ENCODE measurements at places on chromosomes 2 and 18.

DNA sequence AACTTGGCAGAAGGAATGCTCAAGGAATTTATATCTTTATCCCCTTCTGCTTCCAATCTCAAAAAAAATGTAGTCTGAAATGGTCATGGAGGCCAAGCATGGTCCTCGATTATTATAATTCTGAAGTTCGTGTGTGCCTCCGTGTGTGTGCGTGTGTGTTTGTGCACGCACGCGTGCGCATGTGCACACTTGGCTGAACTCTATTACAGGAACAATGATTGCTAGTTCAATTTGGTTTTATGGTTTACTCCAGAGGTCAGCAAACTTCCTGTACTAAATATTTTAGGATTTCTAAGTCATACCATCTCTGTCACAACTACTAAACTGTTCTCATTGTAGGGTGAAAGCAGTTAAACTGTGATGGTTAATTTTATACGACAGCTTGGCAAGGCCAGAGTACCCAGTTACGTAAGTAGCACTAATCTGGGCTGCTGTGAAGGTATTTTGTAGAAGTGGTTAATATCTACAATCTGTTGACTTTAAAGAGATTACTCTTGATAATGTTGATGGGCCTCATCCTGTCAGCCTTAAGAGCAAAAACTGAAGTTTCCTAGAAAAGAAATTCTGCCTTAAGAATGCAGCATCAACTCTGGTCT lies 5.8 kb upstream of the MARCHF7 start:
- no peak for DNase-seq

- no peak for DNase-seq
Measured at GRCh38 chr2:165112133-165112573, 91.7 kb downstream of the SCN3A start.

DNA sequence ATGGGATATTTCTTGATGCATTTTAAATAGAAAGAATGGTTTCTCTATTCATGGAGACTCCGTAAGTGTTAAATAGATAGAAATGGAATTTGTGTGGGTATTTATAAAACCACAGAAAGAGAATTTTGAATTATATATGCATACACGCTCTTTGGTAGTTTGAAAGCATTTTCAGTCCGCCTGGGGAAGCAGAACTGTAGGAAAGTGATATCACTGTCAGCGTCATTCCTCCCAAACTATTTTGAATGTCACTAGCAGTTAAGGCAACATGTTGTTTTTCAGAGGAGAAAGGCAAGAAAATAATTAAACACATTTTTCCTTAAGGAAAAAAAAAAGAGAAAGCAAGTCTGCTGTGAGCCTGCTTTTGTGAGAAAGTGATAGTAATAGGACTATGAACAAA lies 8.7 kb upstream of the ERMN start:
- DNase-seq = no peak

DNA sequence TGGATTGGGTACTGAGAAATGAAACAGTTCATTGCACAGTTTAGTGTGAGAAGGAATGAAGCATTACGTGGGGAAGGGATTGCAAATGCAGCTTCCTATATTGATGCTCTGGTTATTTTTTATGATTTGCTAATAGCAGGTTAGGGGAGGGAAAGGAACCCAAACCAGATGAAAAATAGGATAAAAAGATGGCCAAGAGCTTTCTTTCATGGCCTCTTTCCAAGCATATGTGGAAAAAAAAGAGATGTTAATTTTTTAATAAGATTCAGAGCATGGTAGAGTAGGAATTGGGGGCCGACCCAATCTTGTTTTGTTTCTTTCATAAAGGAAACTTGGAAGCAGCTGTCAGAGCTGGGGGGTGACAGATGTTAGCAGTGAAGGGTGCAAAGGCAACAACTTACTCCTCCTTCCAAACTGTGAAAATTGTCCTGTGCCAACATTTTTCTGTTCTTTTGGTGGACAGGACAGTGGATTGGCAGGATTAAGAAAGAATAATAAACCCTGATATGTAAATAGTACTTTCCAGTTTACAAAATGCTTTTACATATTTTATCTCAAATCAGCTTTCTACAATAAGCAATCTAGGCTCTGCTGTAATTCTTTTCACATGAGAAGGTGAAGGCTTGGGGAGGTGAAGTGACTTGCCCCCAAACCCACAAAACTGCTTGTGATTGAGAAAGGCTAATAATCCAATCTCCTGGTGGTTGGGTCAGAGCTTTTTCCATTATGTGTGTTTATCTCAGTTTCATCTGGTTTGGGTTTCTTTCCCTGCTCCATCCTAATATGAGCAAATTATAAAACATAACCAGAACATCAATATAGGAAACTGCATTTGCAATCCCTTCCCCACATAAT lies 270.1 kb downstream of the ETAA1 start:
- DNase-seq = no peak

- no peak for DNase-seq
Measured at GRCh38 chr18:22018366-22018765, 151.0 kb upstream of the GATA6 start.

DNA sequence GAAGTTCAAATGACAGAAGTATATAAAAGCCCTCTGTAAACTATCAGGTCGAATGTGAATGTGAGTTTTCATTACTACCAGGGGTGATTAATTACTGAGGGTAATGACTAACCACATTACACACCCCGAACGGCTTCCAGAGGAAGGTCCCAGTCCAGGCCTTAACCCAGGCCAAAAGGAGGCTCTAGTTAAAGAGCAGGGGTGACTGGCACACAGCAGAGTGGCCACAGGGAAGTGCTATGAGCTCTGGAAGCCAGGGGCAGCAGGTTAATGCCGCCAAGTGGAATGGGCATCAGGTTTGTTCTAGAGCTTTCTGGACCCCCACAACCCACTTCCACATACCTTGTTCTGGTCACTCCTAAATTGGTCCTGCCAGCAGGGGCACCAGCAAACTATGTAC lies 87.7 kb downstream of the BCL11A start:
- DNase-seq = no peak

DNA sequence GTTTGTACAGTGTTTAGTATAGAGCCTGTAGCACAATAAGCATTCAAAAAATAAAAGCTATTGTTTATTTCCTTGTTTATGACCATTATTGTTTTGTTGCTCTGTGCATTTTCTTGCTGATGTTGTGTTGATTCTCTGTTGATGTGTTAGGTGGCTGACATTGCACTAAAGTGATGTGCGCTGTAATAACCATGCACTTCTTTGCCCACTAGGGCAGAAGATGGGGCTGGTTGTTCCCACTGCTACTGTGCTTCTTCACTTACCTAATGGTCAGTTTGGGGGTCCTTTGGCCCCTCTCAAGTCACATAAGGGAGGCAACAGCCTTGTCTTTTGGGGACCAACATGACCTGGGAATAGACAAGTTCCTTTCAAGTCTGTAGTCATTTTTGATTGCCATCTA lies 6.0 kb downstream of the SCG2 start:
- no peak for DNase-seq

- DNase-seq = no peak
Measured at GRCh38 chr2:31327505-31327904, 87.0 kb downstream of the XDH start.

DNA sequence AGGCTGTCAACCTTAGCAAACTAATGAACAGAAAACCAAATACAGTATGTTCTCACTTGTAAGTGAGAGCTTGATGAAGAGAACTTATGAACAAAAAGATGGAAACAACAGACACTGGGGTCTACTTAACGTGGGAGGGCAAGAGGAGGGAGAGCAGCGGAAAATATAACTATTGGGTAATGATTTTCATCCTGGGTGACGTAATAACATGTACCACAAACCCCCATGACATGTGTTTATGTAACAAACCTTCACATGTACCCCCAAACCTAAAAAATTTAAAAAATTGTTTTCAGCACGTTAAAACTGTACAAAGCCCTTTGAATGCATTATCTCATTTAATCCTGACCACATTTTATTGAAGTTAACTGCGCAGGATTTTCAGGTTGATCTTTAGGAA lies 64.9 kb upstream of the RBMS1 start:
- no peak for DNase-seq

DNA sequence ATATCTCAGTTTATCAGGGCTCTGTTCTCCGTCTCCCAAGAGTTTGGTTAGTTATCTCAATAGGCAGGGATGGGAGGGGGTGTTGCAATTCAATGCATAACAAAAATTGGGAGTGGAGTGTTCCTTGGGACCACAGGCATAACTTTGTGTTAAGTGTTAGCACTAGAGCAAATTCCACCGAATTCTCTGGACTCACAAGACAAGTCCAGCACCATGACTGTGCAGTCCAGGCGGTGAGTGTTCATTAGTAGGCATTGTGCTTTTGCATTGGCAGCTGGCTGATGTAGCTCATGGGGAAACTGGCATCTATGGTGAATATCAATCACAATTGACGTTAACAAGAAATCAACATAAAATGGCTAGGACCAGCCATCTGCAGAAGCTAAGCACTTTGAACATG lies 79.0 kb upstream of the CABLES1 start:
- no peak for DNase-seq

GRCh38 chr18:29157905-29158304 lies 981.0 kb upstream of the CDH2 start:
- no peak for DNase-seq

GRCh38 chr18:55115606-55116005 lies 156.3 kb upstream of the CCDC68 start:
- no peak for DNase-seq

GRCh38 chr2:56933976-56934375 lies 750.2 kb downstream of the CCDC85A start:
- DNase-seq = no peak

DNA sequence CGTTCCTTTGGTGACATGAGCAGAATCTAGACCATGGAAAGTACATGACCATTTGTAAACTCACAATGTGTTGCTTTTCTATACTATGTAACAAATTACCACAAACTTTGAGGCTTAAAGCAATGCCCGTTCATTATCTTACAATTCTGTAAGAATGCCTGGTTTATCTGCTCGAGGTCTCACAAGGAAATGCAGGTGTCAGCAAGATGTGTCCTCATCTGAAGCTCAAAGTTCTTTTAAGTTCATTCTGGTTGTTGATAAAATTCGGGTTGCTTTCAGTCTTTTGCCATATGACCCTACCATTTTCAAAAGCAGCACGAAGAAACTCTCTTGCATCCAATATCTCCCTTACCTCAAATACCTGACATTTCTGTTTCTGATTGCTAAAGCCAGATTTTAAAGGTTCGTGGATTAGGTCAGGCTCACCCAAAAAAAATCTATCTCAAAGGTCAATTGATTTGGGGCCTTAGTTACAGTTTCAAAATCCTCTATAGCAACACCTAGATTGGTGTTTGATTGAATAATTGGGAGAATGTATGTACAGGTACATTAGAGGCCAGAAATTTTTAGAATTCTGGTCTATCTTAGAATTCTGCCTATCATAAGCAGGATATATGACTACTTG lies 125.9 kb downstream of the TMEM131 start:
- no peak for DNase-seq

DNA sequence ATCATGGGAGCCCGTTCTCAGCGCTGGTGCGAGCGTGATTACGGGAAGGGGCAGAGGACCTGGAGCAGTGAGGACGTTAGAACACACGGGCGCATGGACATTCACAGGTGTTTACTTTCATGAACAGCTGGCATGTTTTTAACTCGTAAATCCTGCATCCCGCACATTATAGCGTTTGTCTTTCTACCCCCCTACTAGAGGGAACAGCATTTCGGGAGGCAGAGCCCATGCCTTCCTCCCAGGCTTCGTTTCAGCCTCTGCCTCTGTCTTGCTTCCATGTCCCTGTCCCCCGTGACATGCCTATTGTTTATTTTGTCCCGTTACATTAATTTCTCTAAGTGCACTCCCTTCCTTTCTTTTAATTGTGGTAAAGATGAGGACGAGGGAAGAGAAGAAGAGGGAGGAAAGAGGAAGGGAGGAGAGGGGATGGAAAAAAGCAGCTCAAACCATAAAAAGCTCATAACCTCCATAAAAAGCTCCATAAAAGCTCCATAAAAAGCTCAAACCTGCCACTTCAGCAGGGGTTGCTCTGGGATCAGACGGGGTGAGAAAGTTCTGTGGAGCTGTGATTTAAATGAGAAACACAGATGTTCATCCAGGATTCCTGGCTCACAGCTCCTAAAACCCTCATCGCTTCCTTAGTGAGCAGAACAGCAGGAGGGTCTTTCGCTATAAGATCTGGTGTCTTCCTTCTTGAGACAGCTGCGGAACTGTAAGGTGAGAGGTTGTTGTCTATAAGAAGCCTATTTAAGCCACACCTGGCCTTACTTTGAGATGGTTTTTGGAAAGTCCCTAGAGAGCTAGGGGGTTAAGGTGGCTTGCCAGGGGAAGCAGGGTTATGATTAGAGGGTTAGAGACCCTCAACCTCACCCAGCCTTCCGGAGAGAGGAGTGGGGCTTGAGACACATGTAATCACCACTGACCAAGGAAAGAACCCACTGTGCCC lies 66.6 kb upstream of the SNTG2 start:
- no peak for DNase-seq

- DNase-seq = no peak
Measured at GRCh38 chr2:207330912-207331311, 165.2 kb upstream of the KLF7 start.

DNA sequence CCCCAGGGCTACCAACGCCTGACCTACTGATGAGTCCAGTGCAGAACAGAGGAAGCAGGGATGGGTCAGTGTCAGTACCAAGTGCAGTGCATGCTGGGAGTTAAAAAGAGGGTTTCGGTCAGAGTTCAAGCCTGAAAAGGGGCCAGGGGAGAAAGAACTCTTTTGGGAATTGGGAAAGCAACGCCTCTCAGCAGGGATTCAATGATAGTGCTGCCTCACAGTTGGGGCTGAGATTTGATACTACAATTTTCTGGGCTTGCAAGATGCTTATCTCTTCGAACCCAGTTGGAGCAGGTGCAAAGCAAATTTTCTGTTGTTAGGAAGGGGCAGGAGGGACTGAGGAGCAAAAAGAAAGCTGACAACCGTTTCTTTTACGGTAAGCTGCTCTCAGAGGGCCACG lies 82.6 kb downstream of the CERKL start:
- no peak for DNase-seq

DNA sequence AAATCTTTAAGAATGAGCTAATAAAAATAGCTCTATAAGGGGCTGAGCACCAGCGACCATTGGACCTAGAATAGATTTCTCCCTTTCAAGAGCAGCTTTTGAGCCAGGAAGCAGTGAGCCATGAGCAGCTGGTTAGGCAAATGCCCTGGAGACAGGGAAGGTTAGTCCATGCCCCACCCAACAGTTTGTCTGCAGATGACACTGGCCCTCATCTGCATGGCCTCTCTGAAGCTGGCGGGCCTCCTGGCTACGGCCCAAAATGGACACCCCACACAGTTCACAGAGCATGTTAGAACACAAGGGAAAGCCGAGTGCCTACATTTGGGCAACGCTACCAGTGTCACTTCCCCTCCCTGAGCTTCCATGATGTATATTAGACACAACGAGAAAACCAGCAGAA lies 201.1 kb downstream of the MGAT5 start:
- no peak for DNase-seq

- no peak for DNase-seq
Measured at GRCh38 chr18:56097621-56098020, 509.6 kb upstream of the TCF4 start.

DNA sequence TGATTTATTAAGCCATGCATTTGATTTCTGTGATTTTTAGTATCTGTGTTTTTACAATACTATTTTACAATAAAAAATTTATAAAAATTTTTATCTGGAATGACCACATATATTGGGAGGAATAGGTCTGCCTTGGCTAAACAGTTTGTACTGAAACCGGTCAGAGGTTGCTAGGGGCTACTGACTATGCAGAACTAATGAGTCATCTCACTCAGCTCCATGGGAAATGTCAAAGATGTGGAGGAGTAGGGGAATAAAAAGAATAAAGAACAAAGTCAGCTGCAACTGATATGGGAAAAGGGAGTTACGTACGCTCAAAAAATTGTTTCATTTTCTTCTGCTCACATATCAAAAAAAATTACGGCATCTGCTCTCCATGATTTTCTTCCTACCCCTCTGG lies 8.6 kb upstream of the TMEM163 start:
- no peak for DNase-seq

Measured in cortex of kidney (tissue), 1 donor.